ENCODE measurements at places on chromosomes 16 and 17.

GRCh38 chr16:66608241-66609138 is 4.0 kb downstream of the CMTM3 start:
- peak; percentile 70 for DNase-seq

DNA sequence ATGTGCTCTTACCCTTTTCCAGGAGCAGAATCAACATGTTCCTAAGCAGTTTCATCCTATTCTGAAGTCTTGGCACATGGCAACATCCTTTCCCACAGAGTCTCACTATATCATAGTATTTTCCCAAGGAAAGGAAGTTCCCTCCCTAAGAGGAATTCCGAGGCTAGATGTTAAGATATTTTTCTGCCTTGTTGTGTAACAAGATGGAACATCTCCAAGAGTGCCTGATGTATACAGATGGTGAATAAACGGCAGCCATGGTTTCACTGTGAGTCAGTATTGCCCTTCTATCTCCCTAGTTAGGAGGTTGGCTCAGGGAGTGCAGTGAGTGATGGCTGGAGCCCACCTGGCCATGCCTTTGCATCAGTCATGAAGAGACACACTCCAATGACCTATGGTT is 48.2 kb downstream of the SPACA3 start:
- no peak for DNase-seq

GRCh38 chr16:57529391-57530103 is 6.8 kb downstream of the CCDC102A start:
- no peak for DNase-seq

DNA sequence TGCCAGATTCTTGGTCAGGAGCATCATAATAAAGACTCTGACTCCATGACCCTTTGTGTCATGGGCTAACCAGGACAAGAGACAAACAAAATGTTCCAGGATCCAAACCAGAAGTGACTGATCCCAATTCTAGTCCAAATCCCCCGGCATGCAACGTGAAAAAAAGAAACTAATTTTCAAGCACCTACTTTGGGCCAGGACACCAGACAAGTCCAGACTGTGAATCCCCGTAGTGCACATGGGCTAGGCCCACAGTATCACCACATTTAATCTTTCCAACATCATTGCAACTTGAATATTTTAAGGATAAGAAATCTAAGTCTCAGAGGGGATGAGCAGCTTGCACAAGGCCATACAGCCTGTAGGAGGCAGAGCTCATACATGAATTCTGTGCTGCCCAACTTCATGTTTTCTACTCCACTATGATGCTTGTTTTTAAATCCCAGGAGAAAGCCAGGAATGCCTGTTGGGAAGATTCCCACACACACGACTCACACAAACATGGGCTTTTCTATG is 365.7 kb downstream of the NPIPA8 start:
- no peak for DNase-seq

- DNase-seq = no peak
Observed at GRCh38 chr16:68784721-68785120, 47.6 kb downstream of the CDH1 start.

All from suppressor macrophage treated with lipopolysaccharide for 1 hour (primary cell).